ENCODE measurements at places on chromosomes 16 and 17.

DNA sequence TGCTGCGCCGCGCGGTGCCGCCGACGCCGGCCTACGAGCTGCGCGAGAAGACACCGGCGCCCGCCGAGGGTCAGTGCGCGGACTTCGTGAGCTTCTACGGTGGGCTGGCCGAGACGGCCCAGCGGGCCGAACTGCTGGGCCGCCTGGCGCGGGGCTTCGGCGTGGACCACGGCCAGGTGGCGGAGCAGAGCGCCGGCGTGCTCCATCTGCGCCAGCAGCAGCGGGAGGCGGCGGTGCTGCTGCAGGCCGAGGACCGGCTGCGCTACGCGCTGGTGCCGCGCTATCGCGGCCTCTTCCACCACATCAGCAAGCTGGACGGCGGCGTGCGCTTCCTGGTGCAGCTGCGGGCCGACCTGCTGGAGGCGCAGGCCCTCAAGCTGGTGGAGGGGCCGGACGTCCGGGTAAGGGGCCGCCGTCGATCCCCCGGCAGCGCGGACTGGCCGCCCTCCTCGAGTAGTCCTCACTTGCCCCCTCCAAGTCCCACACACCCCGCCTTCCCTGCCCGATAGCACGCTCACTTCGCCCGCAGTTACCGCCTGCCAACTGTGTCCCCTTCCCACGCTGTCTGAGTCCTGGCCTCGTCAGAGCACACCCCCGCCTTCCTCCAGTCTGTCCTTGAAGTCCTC is 470 bp downstream of the MLYCD start:
- peak; percentile 50 for DNase-seq

GRCh38 chr16:51399908-51400670 is 249.0 kb upstream of the SALL1 start:
- DNase-seq = no peak

GRCh38 chr16:84348386-84348888 is 19.9 kb upstream of the ATP2C2 start:
- DNase-seq = no peak

DNA sequence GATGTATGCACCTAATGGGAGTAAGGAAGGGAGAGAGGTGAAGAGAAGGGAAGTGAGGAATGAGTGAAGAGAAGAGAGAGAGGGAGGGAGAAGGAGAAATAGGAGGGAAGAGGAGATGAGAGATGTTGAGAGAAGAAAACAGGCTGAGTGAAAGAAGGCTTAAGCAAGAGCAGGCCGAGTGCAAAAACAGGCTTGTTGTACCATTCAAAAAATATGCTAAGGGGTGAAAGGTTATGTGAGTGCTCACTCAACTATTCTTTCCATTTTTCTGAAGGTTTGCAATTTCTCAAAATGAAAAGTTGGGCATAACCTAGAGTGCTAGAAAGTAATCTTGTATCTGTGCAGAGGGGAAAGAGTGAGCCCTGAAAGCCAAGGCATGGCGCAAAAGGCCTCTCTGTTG is 22.9 kb downstream of the RPGRIP1L start:
- DNase-seq = no peak

DNA sequence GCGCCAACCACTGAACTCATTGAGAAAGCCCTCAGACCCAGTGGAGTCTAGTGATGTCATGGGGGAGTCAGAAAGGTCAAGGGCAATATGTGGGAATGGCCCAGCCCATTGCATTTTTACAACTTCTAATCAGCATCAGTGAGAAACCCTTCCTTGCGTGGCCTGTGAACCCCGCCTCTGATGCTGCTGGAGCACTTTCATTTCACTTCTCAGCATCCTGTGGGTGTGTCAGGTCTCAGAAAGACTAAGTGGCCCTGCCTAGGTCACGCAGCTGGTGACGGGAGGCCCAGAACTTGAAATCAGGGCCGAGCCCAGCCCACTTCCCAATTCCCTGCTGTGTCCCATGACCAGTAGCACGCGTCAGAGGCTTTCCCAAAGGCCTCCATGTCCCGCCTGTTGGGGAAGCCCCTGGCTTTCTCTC is 6.1 kb downstream of the DNAI2 start:
- DNase-seq = peak; percentile 63

GRCh38 chr17:77107506-77108433 is 33.0 kb upstream of the SEC14L1 start:
- peak; percentile 75 for DNase-seq

DNA sequence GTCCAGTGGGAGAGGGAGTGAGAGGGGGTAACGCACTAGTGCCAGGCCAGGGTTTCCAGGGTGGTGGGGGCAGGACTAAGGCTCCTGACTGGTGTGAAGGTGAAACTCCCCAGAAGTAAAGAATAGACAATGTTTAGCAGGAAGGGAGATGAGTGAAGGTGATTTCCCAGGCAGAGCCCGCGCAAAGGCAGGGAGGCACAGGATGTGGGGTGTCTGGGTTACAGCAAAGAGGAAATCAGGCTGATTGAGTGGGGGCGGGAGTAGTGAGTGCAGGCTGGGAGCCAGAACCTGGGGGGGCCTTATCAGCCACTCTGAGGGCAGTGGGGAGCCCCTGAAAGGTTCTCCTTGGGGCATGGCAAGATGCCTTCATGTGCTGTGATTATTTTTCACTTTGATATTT is 167.5 kb downstream of the UTP18 start:
- DNase-seq = peak; percentile 72

GRCh38 chr16:84045001-84045817 is 2.6 kb upstream of the SLC38A8 start:
- no peak for DNase-seq
